ENCODE measurements at places on chromosomes 6 and 20. TPM values are rescaled to one million over a fixed set of nuclear protein-coding genes. Genes with fewer than 3 reads are reported as not detected.
A peak's percentile ranks its signal among the peaks of the same experiment; 100 is the strongest.

PDE7B gene
- 0.07 TPM for total RNA-seq

DNA sequence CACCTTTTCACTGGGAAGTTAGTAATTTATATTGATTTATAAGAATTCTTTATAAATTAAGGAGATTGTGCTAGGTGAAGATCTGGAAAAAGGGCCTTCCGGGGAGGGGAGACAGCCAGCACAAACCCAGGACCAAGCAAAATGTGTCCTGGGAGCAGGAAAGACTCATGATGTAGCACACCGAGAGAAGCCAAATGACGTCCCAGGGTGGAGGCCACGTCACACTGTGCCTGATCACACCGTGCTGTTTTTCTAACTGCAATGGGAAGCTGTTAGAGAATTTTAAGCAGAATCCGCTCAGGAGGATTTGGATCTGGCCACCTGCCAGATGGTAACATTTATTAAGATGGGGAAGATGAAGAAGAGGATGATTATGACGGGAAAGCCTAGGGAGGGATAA, 72.7 kb upstream of the AKAP12 start:
- H3K27ac ChIP-seq: no peak overlapping the region
- no peaks in the 10 kb centered on the region for H3K36me3 ChIP-seq
- no peaks in the 10 kb centered on the region for H3K4me1 ChIP-seq
- H3K27me3 ChIP-seq: peaks cover 15% of the 10 kb centered on the region
- DNase-seq: no peak
- H3K4me3 ChIP-seq: no peak overlapping the region

- H3K4me1 ChIP-seq: no peaks in the 10 kb centered on the region
- no peak overlapping the region for H3K27ac ChIP-seq
- H3K36me3 ChIP-seq: no peaks in the 10 kb centered on the region
- DNase-seq: no peak
Measured at GRCh38 chr6:159008656-159009288, 8.8 kb upstream of the RSPH3 start.

- peaks cover 5% of the 10 kb centered on the region for H3K4me1 ChIP-seq
- no peak overlapping the region for H3K27ac ChIP-seq
- peaks cover 60% of the 10 kb centered on the region for H3K27me3 ChIP-seq
Measured at GRCh38 chr6:83707829-83708545, 914 bp downstream of the SNAP91 start.

GRCh38 chr20:11738852-11739251, 178.8 kb upstream of the BTBD3 start:
- H3K36me3 ChIP-seq: no peaks in the 10 kb centered on the region
- H3K27ac ChIP-seq: no peak overlapping the region
- H3K27me3 ChIP-seq: no peaks in the 10 kb centered on the region
- DNase-seq: no peak
- H3K4me3 ChIP-seq: no peak overlapping the region

MAP7 gene
- 101 TPM for total RNA-seq

TUBB2B gene
- 276 TPM for total RNA-seq

SEMG1 gene
- total RNA-seq: not detected

- no peak overlapping the region for H3K27ac ChIP-seq
- H3K36me3 ChIP-seq: no peaks in the 10 kb centered on the region
- no peaks in the 10 kb centered on the region for H3K27me3 ChIP-seq
- no peak overlapping the region for H3K4me3 ChIP-seq
- DNase-seq: no peak
- H3K4me1 ChIP-seq: peaks cover 2% of the 10 kb centered on the region
Measured at GRCh38 chr6:6635869-6636268, 47.3 kb downstream of the LY86 start.

DNA sequence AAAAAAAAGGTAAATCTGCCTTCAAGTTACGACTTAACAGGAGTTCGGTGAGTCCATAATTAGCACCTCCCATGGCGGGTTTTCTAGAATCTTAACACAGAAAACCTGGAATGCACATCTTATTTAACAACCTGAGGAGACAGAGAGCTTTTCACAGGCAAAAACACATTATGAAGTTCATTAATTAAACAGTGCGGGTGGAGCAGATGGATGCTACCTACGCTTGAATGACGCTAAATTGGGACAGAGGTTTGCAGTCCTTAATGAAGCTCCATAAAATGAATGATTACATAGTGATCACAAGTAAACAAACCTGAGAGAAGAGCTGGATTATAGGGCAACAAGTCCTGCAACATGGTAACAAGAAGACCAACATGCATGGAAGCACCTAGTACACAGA, 81.0 kb downstream of the INSM1 start:
- H3K27ac ChIP-seq: no peak overlapping the region
- no peaks in the 10 kb centered on the region for H3K27me3 ChIP-seq
- H3K4me3 ChIP-seq: no peak overlapping the region
- peaks cover 5% of the 10 kb centered on the region for H3K4me1 ChIP-seq
- DNase-seq: no peak

TBX18 gene
- 1.3 TPM for total RNA-seq

- H3K4me3 ChIP-seq: no peak overlapping the region
- no peak overlapping the region for H3K27ac ChIP-seq
- no peak for DNase-seq
- H3K4me1 ChIP-seq: peaks cover 20% of the 10 kb centered on the region
- H3K36me3 ChIP-seq: no peaks in the 10 kb centered on the region
- no peaks in the 10 kb centered on the region for H3K27me3 ChIP-seq
Measured at GRCh38 chr6:143531720-143532499, 20.4 kb upstream of the FUCA2 start.

DNA sequence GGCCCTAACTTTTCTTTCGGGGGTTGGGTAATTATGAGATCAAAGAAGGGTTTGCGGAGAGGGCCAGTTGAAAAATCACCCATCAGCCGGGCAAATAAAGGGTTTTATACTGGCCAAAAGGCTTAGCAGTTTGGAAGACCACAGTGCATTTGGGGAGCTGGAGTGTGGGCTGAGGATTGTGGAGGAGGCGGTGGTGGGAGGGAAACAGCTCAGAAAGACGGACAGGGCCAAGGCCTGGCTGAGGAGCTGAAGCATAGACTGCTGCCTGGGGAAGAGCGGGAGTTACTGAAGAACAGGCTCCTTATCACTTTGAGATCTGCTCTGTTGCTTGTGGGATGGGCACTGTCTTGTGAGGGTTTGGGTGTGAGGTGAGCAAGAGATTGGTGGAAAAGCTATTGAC, 144.2 kb downstream of the CARMIL1 start:
- H3K4me1 ChIP-seq: peaks cover 47% of the 10 kb centered on the region
- H3K27me3 ChIP-seq: no peaks in the 10 kb centered on the region
- DNase-seq: no peak
- no peak overlapping the region for H3K27ac ChIP-seq
- peaks cover 15% of the 10 kb centered on the region for H3K36me3 ChIP-seq

DNA sequence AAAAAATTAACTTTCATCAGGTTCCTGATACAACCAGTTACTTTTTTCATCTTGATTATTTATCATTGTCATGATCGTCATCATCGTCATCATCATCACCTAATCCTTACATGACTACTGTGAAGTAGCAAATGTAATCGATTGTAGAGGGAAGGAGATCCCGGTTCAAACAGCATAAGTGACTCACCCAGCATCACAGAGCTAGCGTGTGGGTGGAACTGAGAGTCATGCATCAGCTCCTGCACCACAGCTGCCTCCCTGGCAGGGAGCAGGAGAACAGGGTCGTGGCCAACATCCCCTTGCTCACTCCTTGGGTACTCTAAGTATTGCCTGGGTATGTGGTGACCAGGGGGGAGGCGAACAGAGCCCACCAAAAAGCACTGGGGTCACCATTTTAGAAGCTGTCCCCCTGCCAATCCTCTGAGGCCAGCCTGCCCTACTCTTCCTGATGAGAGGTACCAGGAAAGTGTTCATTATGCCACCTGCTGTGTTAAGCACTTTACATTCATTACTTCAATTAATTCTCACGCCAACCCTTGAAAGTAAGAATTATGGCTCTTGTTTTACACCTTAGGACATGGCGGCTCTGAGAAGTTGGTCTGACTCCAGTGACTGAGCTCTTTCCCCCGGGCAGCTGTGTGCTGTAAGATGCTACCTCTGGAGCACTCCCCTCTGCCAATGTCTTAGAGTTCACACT, 425.2 kb downstream of the CD83 start:
- H3K4me3 ChIP-seq: no peak overlapping the region
- no peak for DNase-seq
- H3K4me1 ChIP-seq: peaks cover 24% of the 10 kb centered on the region

DNA sequence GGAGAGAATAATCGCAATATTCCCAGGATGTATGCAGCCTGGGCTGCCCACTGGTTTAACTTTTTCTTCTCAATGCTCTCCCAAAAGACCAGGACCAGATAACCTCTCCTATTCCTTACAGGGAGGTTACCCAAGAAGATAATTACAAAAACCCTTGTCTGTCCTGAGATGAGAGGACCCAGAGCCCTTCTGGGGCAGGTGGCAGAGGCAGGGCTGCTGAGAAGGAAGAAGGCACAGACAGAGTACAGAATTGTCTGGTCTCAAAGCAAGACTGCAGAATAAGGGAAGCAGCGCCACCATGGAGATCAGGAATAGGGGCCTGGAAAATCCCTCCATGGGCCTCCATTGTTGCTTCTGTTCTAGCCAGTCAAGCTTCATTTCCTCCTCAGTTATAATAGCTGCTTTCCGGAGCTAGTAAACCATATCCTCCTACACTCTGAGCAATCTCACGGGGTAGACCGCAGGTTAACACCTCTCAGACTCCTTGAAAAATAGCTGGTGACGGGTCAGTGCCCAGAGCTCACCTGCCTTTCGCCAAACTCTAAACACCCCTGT, 463 bp upstream of the HLA-DMB start:
- H3K4me1 ChIP-seq: peaks cover 1% of the 10 kb centered on the region
- peak overlapping the region; percentile 65 for H3K27ac ChIP-seq
- no peak overlapping the region for H3K4me3 ChIP-seq
- DNase-seq: no peak

DNA sequence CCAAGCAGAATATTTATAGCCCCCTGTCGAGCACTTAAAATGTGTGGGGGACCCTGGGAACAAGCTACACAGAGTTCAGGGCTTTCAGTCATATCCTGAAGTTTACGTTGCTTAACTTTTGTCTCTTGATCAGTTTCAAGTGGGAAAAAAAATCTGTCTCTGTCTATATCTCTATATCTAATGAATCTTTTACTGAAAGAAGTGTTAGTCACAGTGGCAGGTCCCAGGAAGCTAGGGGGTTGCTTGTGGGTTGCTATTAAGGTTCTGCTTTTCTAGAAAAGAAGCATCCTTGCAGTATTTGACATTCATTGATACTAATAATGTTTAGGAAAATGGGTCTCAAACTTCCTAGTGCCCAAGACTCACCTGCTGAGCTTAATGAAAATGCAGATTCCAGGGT, 76.7 kb upstream of the CLDN20 start:
- no peak for DNase-seq
- peaks cover 3% of the 10 kb centered on the region for H3K27me3 ChIP-seq
- H3K27ac ChIP-seq: no peak overlapping the region
- peaks cover 5% of the 10 kb centered on the region for H3K4me1 ChIP-seq
- H3K36me3 ChIP-seq: peaks cover 1% of the 10 kb centered on the region
- no peak overlapping the region for H3K4me3 ChIP-seq

All from progenitor cell of endocrine pancreas (in vitro differentiated cells).